ENCODE measurements at places on chromosomes 7 and 10.
A peak's percentile ranks its signal among the peaks of the same experiment; 100 is the strongest.

GRCh38 chr10:62454687-62455397 lies 80.7 kb downstream of the ZNF365 start:
- peak; percentile 14 for DNase-seq

- DNase-seq, result no peak
These were observed 10.5 kb upstream of the ANKRD61 start for GRCh38 chr7:6020371-6021286.

DNA sequence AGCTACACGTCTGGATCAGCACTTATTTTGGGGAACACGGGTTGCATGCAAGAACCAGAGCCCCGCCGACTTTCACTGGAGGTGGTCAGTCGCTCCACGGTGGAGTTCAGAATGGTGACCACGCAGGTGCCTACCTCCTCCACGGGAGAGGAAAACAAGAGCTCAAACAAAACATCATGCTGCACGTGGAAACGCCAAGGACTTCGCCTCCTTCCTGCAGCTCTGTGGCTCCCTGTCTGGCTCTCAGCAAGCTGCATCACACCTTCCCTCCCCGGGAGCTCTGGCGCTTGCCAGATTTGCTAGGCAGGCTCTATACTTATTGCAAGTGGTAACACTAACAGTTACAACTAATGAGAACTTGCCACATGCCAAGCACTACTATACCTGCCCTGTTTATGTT lies 26.0 kb downstream of the GSDME start:
- no peak for DNase-seq

- no peak for DNase-seq
These were observed 265.5 kb upstream of the POT1 start for GRCh38 chr7:125195156-125195555.

GRCh38 chr7:94739180-94739579 lies 83.2 kb upstream of the SGCE start:
- DNase-seq, result no peak

GRCh38 chr7:92303761-92304160 lies 58.0 kb downstream of the ANKIB1 start:
- DNase-seq, result no peak

DNA sequence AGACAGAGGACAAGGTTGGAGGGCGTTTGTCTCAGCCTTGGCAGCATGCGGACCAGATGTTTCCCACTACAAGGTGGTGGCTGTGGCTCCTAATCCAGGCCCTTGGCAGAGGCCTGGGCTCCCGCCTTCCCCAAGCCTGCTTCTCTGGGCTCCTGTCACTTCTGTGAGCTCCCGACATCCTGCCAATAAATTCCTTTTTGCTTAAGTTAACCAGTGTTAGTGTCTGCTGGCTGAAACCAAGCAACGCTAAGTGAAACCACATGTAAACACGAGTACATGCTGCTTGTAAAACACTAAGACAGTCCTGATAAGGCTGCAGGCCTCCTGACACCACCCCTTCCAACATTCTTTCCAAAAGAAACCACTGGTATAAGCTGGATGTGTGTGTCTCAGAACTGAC lies 263.6 kb upstream of the ZMIZ1 start:
- DNase-seq, result no peak

DNA sequence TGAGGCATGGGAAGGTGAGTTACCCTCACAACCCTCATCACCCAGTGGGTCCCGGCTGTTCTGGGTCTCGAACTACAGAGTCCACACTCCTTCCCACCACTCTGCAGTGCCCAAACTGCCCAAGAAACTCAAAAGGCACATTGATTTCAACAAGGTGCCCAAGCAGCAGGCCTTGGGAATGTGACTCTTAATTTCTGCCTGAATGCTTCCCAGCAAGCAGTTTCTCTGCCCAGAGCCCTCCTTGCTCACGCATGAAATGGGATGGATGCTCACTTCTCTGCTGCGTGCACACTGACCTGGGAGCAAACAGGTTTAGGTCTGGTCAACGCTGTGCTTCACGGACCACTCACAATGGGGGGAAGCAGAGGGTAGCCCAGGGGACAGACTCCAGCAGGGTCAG lies 77.9 kb downstream of the GRB10 start:
- no peak for DNase-seq

DNA sequence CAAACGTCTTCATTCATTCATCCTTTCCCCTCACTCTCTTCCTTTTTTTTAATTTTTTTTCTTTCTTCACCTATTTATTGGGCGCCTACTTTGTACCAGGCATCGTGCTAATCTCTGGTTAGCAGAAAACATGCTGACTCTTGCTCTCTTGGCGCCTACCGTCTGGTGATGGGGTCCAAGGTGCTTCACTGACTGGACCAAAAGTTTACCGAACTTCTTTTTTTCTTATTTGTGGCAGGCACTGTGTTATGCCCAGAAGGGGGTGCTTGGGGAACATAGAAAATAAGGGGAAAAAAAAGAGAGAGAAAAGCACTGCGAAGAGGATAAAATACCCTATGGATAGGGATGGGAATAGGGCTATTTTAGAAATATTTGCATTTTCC lies 505 bp upstream of the FAM204A start:
- DNase-seq, result no peak

DNA sequence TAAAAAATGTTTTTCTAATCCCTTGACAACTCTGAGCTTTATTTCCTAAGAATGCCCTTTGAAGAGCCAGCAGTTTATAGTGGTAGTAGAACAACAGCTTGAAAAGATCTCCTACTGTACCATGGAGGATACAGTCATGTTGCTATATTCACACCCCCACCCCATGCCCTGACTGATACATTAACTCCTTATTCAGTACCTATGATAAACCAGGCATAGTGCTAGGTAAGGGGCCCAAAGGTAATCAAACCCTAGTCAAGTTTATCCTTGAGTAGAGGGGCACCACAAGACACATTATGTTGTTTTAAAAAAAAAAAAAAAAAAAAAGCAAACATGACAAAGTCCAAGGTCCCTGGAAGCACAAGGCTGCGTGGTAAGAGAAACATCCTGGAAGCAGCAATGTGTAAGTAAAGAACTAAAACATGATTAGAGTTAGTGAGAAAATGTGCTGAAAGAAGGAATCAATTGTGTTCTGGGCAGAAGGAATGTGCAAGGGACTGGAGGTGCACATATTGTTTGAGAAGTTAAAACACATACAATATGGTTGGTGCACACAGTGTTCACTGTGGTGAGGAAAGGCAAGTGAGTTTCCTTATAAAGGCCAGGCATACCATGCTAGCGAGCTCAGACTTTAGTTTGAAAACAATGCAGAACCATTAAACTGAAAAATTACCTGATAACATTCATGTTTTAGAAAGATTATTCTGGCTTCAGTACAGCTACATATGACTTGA lies 51.2 kb downstream of the PDE1C start:
- DNase-seq, result no peak

DNA sequence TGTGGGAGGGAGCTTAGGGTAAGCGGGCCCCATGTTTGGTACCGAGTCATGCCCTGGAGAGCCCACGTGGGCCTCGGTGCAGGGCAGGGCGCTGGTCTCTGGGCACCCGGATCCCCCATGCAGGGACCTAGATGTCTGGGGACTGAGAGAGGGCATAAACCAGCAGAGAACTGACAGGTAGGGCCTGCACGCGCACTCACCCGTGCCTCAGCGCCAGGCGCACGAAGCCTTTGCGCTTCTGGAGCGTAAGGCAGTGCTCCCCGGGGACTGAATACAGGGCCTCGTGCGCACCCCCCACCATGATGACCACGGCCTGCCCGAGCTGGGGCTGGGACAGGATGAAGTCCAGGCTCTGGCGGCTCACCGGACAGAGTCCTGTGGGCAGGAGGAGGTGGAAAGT lies 2.8 kb downstream of the MOGAT3 start:
- no peak for DNase-seq

DNA sequence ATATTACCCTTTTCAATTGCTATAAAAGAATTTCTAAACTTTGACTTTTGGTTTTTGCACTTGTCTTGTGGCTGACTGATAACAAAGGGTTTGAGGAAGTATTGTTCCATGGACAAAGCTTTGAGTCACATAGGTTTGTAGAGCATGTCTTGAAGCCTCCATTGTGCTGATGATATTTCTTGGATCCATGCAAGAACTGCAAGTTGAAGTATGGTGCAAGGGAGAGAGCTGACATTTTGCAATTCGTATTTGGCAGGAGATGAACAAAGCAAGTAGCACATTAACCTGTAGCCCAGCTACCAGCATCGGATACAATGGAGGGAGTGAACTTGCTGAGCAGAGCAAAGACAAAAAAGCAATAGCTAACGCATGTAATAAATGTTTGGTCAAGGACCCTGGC lies 23.4 kb downstream of the MGAM2 start:
- DNase-seq, result peak; percentile 23

DNA sequence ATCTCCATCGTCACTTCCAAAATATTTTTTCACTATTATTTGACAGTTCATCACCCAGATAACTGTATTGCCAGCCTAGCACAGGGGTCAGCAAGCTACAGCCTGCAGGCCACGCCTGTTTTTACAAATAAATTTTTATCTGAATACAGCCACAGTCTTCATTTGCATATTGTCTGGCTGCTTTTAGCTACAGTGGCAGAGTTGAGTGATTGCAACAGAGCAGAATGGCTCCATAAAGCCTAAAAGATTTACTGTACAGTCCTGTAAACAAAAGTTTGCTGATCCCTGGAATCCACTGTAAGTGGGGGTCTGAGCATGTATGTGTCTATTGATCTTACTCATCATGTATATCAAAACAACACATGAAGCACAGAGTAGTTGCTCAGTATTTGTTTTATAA lies 45.9 kb upstream of the GNAI1 start:
- DNase-seq, result no peak

DNA sequence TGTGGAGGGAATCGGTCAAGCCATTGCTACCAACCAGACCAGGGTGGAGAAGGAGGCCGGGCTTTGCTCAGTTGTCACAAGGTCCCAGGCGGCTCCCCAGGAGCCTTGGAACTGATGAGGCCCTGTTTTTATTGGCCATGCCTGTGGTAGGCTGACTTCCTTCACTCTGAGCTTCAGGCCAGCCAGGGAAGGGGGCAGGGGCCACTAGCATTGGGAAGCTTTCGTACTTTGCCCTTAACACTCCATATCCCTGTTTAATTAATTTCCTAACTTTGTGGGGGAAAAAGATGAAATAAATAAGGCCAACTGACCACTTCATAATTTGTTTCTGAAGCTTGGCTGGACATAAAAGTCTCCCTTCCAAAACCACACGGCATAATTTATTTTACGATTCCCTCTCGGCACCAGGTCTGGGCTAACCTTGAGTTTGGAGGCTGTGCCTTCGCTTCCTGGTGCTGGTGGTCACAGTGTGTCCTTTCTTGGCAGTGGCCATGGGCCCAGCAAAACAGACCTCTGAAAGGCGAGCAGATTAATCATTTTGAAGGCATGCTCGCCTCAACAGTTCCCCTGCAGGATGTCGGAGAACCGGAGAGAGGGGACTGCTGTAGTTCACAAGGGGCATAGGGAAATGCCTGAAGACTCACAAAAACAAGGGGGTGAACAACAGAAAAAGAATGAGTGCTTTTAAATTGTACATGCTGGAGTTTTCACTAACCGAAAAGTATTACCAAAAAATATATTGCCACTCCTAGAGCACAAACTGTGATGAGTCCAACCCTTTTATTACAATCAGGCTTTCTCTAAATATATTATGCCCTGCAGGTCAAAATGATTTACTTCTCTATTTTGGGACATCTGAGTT lies 966.0 kb downstream of the LRMDA start:
- no peak for DNase-seq

GRCh38 chr10:126937026-126937425 lies 31.8 kb downstream of the DOCK1 start:
- no peak for DNase-seq

DNA sequence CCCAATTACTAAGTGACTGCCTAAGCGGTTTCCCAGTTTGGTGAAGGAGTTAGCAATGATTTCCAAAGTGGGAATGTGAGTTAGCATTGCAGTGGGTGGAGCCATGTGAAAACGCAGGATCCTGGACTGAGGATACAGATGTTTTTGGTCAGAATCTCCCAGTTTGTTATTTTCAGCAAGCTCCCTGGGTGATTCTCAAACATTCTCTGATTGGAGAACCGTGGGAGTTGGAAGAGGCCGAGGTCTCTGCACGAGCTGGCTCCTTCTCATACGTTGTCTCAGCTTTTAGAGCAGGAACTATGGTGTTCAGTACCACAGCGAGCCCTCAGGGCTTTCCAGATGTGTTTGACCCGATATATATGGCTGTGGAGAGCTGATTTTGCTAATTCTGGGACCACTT lies 396.5 kb upstream of the NPVF start:
- DNase-seq, result no peak

DNA sequence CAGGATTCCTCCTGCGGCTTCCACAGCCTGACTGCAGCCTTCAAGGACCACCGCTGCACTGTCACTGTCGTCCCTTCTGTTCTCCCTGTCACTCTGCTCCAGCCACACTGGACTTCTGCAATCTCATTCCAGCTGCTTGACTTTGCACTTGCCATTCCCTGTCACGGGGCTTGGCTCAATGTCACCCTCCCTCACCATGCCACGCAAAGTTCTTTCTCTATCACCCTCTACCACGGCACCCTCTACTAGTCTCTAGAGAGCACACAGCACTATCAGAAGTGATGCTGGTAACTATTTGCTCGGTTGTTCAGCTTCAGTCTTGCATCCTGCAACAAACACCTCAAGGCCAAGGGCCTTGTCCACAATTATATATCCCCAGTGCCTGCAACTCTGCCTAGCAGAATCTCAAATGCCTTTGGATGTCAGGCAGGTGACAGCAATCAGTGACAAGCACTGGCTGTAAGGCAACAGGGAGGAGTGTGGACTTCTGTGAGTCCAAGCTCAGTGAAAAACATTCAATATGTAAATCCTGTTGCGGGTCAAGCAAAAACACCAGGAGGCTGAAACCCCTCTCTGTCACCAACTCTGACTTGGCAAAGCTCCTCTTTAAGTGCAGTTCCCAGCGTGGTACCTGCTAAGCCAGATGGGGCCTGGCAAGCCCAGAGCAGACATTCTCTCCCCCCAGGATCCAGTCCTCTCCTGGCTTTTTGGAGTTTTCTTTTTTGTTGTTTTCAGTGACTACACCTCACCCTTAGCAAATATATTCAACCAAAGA lies 259.9 kb downstream of the FGFR2 start:
- no peak for DNase-seq

- no peak for DNase-seq
These were observed 462 bp downstream of the KIAA1549 start for GRCh38 chr7:138980563-138981291.

DNA sequence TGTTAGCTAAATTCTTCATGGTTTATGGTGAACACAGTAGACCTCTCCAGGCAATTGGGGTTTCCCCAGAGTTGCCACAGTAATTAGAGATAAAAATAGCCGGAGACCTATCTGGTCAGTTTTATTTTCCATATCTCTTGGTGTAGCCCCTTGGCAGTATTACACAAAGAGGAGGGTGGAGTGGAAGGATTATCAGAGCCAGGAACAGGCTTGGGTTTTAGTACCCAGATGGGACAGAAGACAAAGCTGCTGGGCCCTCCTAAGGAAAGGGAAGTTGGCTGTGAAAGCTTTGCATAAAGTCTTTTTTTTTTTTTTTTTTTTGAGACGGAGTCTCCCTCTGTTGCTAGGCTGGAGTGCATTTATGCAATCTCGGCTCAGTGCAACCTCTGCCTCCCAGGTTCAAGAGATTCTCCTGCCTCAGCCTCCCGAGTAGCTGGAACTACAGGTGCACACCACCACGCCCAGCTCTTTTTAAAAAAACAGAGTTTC lies 9.7 kb downstream of the ZSCAN21 start:
- DNase-seq, result no peak

GRCh38 chr10:93346694-93347093 lies 135.4 kb downstream of the MYOF start:
- no peak for DNase-seq

Data from A549 (cell line).